ENCODE measurements at places on chromosomes 4 and X.

- DNase-seq = no peak
Measured at GRCh38 chrX:152897222-152898131, at the start of gene ZNF185. Gene ZNF185 (plus strand): TSS chrX:152898067. CDS start chrX:152914490, 16,423 bp downstream.

DNA sequence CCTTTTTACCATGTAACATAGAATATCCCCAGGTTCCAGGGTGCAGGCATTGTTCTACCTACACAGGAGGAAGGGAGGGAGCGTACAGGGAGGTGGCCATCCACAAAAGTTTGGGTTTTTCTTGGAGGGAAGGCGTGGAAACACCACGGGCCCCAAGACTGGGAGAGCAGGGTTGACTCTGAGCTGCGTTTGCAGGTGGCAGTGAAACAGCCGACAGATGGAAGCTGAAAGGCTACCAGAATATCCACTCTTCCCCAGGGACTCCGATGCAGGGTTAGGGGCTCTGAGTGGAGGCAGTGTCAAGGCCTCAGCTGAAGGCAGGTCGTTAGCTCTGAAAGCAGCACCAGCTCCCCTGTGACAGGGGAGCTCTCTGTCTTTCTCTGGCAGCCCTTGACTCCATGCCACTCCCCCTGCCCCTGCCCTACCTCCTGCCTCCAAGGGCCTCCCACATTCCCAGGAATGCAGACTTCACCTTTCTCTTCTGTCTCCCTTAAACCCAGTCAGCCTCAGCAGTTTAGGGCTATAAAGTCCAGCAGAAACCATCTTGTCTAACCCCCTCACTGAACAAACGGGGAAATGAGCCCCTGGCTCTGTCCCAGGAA lies 14.0 kb upstream of the GLOD5 start:
- no peak for DNase-seq

- DNase-seq = no peak
Measured at GRCh38 chr4:171117457-171117856, 695.7 kb upstream of the GALNTL6 start.

- DNase-seq = no peak
Measured at GRCh38 chrX:28589046-28589445, 1.8 kb downstream of the IL1RAPL1 start.

- DNase-seq = no peak
Measured at GRCh38 chr4:174828845-174829701, at the start of gene GLRA3. Gene GLRA3 (minus strand): TSS chr4:174829247. CDS start chr4:174828811, 436 bp downstream.

DNA sequence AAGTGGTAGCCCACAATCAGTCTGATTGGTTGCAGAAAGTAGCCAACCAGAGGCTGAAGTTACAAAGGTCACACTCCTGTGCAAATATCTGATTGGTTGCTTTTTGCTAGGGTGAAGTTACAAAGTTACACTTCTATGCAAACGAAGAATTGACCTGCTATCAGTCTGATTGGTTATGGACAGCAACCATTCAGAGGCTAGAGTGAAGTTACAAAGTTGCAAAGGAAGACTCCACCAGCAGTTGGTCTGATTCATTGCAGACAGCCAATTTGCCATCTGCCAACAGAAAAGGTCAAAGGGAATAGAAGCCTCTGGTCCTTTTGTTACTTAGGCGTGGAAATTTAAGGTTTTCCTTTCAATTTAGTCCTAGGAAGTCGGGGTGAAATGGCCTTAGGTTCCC lies 377.7 kb downstream of the PRDM5 start:
- no peak for DNase-seq
